Testis (tissue), 5 donors: ENCODE measurements at places on chromosomes 2 and 18.

- no peak for DNase-seq
These were observed 64.5 kb downstream of the ROCK1 start for GRCh38 chr18:21047126-21047525.

- DNase-seq, result no peak
These were observed 76.5 kb downstream of the NOL10 start for GRCh38 chr2:10613263-10613662.

GRCh38 chr2:173132531-173132930 lies 56.9 kb downstream of the MAP3K20 start:
- no peak for DNase-seq

- DNase-seq, result no peak
These were observed 38.8 kb downstream of the EPHA4 start for GRCh38 chr2:221533299-221533698.

DNA sequence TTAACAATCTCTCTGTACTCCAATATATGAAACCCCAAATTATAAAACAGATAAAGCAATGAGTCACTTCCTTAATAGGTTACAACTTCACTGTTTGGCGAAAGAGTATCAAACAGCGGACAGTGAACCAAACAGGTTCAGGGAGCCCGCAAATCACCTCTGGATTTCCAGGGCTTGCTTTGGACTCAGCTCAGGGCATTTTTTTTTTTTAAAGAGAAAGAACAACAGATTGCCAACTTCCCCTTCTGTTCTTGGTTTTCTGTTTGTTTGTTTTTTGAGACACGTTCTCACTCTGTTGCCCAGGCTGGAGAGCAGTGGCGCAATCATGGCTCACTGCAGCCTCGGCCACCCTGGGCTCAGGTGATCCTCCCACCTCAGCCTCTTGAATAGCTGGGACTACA lies 52.7 kb downstream of the ABCB11 start:
- no peak for DNase-seq

DNA sequence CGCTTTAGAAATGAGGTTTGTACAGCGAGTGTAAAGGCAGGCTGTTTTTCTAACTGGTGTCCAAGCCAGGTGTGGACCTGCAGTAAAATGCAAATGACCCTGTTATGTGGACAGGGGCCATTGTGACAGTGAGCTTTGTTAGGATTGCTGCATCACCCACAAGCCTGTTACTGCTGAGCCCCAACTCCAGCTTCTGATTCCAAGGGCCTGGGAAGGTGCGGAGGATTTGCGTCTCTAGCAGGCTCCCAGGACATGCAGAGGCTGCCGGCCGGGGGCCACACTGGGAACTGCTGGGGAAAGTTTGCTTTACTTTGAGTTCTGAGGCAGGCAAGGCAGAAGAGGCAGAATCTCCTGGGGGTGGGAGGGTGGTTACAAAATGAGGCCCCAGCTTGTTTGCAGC lies 164.1 kb downstream of the GLI2 start:
- DNase-seq, result no peak

- no peak for DNase-seq
These were observed 65.9 kb upstream of the ITM2C start for GRCh38 chr2:230798769-230799399.

- no peak for DNase-seq
These were observed 26.1 kb upstream of the C1D start for GRCh38 chr2:68088940-68089339.

- DNase-seq, result no peak
These were observed 226.3 kb downstream of the ZNF521 start for GRCh38 chr18:25125680-25126079.

DNA sequence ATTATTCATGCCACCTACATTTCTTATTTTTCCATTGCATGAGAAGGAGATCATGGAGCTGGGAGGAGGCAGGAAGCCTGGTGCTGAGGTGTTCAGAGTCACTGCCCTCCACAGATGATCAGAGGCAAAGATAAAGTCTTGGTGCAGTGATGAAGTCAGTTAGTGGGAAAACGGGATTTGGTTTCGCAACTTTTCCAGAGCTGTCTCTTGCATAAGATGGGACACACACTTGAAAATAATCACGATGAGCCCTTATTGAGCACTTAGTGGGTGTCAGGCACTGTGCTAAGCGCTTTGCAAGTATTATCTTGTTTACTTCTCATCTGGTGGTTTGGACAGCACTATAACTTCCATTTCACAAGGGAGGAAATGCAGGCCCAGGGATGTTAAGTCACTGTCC lies 222.1 kb upstream of the SMAD2 start:
- peak; percentile 4 for DNase-seq

- DNase-seq, result no peak
These were observed 98.8 kb upstream of the MMADHC start for GRCh38 chr2:149686136-149687051.

- no peak for DNase-seq
These were observed 204.3 kb downstream of the SEPTIN10 start for GRCh38 chr2:109409321-109410038.

GRCh38 chr2:210798180-210798579 lies 241.8 kb downstream of the CPS1 start:
- no peak for DNase-seq

DNA sequence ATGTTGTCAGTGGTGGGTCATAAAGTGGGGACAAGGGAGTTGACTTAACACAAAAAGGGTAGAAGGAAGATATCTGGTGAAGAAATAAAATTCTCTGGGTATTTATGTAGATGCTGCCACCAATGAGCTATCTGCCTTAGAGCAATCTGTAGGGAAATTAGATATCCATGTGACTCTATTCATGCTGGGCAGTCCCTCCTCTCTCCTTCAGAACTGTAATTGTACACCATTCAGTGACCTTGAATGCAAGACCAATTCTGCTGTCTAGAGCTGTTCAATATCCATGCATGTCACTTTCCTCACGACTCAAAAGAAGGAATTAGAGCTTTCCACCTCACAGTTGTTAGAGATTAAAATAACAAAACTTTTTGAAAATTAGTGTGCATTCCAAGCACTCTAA lies 28.6 kb upstream of the TDRD15 start:
- DNase-seq, result no peak

- DNase-seq, result no peak
These were observed 150.6 kb upstream of the TMEFF2 start for GRCh38 chr2:192345287-192345686.

DNA sequence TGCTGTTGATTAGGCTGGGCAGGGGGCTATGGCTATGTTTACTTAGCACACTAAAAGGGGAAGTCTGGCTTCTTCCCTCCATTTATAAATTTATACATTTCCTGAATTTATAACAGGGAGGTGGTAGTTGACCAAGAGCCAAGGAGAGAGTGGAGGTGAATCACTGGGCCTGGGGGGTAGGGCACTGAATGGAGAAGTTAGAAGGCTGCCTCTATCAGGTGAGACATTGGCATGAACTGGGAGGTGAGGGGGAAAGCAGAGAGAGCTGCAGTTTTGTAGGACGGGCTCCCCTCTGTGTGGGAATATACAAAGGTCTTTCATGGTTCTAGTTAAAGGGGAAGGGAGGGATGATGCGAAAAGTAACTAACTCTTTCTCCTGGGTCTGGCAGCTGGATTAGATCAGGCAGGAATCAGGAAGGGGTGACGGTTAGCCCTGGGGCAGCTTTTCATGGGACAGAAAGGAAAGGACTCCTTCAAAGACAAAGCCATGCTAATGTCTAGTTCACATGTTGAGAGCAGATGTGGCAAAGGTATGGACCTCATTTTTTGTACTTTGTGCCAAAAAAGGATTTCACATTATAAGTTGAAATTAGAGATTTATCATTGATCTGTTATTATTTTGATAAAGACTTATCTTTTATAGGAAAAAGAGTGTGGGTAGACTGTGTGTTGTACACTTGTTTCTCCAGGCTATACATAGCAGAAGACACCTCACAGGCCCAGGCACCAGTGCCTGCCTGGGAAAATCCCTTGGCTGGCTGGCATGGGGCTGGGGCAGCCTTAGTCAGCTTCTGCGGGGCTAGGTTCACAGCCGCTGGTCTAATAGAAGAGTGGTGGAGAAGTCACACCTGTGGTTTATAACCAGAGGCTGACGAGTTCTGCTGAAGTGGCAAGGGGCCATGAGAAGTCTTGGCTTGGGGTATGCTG lies 158.7 kb downstream of the CLIP4 start:
- DNase-seq, result no peak

- DNase-seq, result no peak
These were observed 53.2 kb upstream of the CYRIA start for GRCh38 chr2:16718576-16719484.

GRCh38 chr2:204108330-204108751 lies 171.8 kb downstream of the ICOS start:
- no peak for DNase-seq

GRCh38 chr2:144679942-144680341 lies 160.0 kb upstream of the ZEB2 start:
- no peak for DNase-seq

DNA sequence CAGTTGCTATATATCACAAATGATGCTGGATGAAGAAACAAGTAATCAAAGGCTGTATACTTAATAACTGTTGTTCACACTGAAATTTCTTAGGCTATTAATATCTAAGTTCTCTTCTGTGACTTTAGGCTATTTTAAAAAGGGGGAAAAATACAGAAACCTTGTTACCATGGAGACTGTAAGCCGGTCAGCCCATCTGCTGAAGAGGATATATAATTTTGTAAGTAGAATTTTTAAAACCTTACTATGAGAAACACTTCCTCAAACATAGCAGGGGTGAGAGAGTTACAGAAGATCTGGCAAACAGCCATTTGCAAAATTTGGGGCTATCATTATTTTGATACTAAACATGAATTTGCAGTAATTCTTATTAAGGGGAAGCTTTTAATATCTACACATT lies 27.8 kb downstream of the CACNB4 start:
- DNase-seq, result no peak
